Posterior cingulate gyrus (tissue), 11 donors: ENCODE measurements at places on chromosomes 5 and 9.

GRCh38 chr5:173659423-173659822 is 43.0 kb upstream of the BOD1 start:
- DNase-seq, result no peak

GRCh38 chr9:104313396-104314110 is 190.5 kb upstream of the OR13F1 start:
- DNase-seq, result no peak

DNA sequence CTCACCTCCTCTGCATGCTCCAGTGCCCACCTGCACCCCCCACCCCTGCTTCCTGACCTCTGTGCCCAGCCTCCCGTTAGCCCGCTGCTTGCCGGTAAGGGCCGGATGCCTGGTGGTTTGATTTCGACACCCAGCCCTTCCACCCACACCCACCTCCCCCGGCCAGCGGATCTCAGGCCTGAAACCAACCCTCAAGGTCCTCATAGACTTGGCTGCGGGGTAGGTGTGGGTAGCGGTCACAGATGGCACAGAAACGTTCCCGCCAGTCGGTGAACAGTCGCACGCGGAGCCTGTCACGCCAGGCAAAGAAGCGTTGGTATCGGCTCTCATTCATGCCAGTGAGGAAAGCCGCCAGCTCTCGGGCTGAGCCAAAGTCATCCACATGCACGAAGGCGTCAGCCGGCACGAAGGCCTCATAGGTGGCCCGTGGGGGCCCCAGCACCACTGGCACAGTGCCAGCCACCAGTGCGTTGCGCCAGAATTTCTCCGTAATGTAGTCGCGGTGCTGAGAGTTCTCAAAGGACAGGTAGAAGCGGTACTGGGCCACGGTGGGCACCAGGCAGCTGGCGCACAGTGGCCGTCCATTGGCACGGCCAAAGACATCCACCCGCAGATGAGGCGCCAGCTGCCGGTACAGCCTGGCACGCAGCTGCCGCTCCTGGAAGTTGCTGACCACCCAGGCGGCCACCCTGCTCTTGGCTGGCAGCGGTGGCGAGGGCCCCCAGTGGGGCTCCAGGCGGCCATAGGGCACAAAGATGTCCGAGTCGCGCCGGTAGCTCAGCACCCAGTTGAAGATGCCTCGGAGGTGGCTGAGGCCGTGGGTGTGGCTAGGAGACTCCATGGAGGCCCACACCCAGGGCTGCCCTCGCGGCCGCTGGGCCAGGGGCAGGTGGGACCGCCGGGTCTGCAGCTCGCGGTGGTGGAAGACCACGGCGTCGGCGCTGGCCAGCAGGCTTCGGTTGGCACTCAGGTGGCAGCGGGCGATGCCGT is 1.1 kb downstream of the FUT7 start:
- peak; percentile 88 for DNase-seq

DNA sequence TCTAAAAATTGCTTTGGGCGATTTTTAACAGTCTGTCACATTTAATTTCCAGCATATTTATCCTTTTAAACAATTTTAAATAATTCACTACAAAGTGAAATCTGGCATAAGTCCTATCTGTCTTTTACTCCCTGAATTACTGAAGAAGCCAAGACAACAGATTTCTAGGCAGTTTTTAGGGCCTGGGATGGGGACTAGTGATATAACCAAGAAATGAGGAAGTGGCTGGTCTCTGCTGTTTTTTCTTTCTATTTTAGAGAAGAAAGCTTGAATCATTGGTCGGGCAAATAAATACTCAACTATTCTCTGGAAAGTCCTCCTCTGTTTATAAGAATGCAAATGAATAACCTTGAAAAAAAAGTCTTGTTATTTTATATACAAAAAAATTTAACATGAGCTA is 79.7 kb upstream of the SSBP2 start:
- no peak for DNase-seq

GRCh38 chr5:52822437-52822836 is 34.7 kb downstream of the ITGA1 start:
- no peak for DNase-seq

DNA sequence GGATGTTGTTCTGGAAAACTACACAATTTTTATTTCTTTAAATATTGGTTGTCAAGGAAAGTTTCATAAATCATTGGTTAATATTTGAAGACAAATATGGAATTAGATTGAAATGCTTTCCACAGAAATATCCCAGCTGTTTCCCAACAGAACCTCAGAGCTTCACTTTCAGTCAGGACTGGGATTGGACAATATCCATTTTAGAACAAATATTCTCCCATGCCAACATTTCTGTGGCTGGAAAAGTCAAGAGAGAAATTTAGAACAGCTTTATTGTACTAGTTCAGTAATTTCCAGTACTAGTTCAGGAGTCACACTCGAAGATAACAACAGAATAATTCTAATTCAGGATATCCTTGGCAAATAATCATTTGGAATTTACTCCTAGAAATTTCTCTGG is 116.1 kb upstream of the TUT7 start:
- no peak for DNase-seq

GRCh38 chr9:32698706-32699277 is 63.3 kb upstream of the TAF1L start:
- DNase-seq, result no peak

DNA sequence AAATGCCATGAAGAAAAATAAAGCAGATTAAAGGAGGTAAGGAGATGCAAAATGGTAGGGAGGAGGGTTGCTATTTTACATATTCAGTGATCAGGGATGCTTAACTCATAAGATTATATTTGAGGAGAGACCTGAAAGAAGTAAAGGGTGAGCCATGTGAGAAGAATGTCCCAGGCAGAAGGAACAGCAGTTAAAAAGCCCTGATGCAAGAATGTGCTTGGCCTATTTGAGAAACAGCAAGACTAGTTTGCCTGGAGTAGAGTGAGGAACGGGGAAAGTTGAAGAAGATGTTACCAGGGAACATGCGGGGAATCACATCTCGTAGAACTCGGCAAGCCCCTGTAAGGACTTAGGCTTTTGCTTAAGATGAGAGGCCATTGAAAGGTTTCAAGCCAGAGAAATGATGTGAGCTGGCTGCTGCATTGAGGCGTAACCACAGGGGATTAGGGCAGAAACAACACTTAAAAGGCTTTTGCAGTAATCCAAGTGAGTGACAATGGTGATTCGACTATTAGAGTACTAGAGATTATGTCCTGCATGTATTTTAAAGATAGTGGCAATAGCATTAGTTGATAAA is 198.7 kb downstream of the VPS13A start:
- DNase-seq, result no peak

- no peak for DNase-seq
Measured at GRCh38 chr9:95839012-95839411, 36.5 kb upstream of the ERCC6L2 start.

DNA sequence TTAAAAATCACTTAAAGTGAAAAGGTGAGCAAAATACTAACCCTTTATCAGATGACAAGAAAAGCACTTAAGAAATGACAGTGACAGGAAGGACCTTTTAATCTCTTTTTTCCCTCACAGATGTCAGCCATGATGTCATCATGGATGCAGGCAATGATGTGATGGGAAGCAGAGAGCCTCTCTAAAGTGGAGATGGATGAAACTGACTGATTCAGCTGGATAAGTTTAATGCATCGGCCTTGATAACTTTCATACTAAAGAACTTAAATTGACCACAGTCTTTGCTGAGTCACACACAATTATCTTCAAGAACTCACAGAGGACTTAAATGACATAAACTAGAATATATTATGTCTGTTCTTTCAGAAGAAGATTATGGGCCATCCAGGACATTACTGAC is 153.2 kb upstream of the FGF10 start:
- no peak for DNase-seq

GRCh38 chr5:154165886-154166285 is 24.6 kb upstream of the GALNT10 start:
- no peak for DNase-seq

- peak; percentile 37 for DNase-seq
Measured at GRCh38 chr5:172707285-172708182, 63.5 kb downstream of the DUSP1 start.

DNA sequence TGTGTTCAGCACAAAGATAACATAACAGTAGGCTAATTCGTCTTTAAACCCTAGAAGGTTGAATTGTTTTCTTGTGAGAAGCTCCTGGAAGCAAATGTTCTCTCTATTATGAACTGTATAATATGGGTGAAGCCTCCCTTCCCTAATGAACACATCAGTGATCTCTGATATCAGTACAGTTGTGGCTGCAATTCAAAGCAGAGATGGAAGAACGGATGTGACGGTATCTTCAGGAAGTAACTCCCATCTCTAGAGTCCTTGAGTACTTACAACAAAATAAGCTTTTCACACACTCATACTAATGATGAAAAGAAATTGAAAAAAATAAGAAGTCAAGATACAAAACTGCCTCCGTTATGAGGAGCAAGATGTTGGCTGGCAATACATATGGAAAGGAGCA is 4.5 kb downstream of the HCN1 start:
- DNase-seq, result no peak

DNA sequence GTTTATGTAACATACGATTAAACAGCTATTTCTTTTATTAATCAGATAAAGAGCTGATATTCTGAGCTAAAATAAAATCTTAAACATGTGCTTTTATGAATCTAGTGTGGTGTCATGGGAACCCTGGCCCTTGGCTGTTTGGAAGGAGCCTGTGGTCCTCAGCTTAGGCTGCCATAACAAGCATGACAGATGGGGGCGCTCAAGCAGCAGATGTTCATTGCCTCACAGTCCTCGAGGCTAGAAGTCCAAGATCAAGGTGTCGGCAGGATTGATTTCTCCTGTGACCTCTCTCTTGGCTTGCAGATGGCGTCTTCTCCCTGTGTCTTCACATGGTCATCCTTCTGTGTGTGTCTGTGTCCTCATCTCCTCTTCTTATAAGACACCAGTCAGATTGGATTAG is 448.2 kb downstream of the GADD45G start:
- DNase-seq, result no peak

- no peak for DNase-seq
Measured at GRCh38 chr5:60505373-60506171, 194.4 kb downstream of the DEPDC1B start.

GRCh38 chr9:126490871-126491567 is 122.7 kb upstream of the LMX1B start:
- peak; percentile 67 for DNase-seq

- no peak for DNase-seq
Measured at GRCh38 chr5:109719978-109720377, 30.3 kb downstream of the MAN2A1 start.

- no peak for DNase-seq
Measured at GRCh38 chr9:28883234-28883633, 1310.0 kb upstream of the C9orf72 start.

DNA sequence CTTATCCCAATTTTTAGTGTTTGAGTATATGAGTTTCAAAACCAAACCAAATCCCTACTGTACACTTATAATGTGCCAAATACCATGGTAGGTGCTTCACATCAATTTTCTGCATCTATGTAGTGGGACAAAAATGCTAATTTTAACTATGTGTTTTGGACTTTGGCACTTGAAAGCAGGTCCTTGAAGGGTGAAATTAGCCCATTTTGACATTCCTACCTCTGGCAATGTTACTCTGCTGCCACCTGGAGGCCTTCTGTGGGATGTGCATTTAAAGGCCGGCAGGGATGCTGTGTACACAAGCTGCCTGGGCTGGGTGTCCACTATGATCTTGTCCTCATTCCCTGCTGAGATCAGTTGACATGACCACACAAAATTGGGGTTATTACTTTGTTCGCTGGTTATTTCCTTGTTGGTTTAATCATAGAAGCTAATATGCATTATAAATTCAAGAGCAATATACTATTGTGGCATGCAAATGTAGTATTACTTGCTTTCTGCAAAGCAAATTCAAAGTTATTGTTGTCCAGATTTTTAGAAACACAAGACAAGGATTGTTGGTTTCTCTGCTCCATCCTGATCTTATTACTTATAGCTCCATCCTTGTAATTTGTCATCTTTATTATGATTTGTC is 166.8 kb downstream of the ARHGEF28 start:
- DNase-seq, result peak; percentile 84

DNA sequence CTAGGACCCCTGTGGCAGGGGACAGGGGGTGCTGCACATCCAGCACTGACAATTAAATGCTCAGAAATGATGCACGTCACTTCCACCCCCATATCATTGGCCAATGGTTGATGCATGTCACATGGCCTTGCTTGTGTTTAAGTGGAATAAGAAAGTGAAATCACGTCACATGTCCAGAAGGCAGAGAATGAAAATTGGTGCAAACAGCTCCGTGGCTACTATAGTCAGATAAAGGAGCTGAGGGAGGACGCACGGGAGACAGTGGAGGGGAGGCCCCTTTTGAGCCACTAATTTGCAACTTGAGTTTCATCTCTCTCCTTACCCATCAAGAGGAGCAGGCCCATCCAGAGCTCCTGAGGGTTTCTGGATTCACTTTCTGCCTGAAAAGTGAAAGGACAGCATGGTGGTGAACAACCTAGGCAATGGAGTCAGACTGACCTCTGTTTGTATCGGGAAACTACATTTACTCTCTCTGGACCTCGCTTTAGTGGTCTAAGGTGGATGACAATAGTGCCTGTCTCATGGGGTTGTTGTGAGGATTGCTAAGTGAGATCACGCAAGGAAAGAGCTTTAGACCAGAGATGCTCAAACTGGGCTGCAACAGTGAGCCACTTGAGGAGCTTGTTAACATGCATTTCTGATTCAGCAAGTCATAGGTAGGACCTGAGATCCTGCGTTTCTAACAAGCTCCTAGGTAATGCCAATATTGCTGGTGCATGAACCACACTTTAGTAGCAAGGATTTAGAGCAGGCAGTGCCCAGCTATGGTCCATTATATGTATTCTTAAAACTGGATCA is 133.9 kb upstream of the ADRA1B start:
- DNase-seq, result no peak

DNA sequence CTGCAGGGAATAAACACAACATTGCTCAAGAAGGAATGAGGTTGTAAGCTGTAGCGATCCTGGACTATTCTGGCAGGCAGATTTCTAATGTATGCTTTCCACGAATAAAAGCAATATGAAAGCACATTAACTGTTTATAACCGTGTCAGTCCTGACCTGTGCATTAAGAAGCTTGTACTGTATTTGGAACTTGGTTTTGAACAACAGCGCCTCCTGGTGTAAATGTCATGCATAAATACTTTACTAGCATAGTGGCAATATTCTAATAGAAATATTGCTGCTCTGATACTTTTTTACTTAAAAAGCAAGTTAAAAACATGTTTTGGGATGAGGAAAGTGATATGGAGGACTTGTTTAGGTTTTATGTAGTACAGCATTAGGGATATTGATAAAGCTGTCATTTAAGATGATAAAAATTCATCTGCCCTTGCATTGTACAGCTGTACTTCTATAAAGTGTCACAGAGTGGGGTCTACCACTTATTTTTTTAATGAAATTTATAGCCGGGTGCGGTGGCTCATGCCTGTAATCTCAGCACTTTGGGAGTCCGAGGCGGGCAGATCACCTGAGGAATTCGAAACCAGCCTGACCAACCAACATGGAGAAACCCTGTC is 70.7 kb upstream of the GNE start:
- no peak for DNase-seq

- DNase-seq, result no peak
Measured at GRCh38 chr9:124179196-124180071, 78.3 kb upstream of the NEK6 start.

GRCh38 chr9:96158909-96159575 is 142.9 kb downstream of the HSD17B3 start:
- no peak for DNase-seq

GRCh38 chr5:4857761-4858160 is 282.4 kb upstream of the ADAMTS16 start:
- no peak for DNase-seq
